Mucosa of gallbladder (tissue), 1 donor: ENCODE measurements at places on chromosomes 4 and X. TPM values are rescaled to one million over a fixed set of nuclear protein-coding genes. Genes with fewer than 3 reads are reported as not detected.

- no peak for DNase-seq
Measured at GRCh38 chr4:174173360-174173759, 110.1 kb downstream of the FBXO8 start.

TRPC3 gene
- 14.1 TPM for total RNA-seq

DNA sequence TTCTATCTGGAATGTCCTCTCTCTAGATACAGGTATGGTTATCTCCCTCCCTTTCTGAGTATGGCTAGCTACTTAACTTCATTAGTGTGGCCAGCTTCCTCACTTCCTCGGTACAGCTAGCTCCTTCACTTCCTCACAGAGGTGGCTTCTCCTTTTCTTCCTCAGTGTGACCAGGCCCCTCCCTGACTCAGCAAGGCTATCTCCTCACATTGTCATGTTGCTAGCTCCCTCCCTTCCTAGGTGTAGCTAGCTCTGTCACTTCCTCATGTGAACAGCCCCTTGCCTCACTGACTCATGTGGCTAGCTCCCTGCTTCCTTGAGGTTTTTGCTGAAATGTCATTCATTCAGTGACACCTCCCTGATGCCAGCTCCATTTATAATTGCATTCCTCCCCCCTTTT, 67.3 kb upstream of the DDIT4L start:
- DNase-seq, result no peak

DNA sequence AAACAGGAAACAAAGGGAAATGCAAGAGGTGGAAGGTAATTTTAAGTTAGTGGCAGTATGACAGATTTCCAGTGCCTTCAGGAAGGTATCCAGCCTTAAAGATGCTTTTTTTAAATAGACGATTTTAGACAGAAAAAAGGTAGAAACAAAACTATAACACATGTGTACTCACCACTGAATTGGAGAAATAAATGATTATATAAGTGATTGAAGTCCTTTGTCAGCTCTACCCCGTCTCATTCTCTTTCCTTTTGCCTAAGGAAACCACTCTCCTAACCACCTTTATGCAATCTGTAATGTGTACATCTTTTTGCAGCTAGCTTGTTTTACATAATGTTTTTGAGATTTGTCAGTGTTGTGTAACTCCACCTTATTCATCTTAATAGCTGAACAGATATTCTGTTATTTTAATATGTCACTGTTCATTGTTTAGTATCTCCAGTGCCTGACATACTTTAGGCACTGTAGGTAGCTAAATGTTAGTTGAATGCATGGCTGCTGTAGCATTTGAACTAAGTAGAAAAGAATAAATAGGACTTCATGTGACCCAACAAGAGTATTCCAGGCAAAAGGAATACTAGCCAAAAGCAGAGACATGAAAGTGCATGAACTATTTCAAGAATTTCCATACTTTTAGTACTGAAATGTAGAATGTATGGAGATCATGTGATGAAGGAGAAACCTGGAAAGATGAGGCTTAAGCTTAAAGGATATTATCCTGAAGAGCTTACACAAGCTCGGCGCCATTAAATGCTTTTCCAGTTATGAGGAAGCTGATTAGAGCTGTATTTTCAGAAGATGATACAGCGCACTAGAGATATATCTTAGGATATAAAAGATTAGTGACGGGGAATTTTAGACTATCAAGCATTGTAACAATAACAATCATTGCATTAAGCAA, 865 bp downstream of the FAM200B start:
- DNase-seq, result no peak

DNA sequence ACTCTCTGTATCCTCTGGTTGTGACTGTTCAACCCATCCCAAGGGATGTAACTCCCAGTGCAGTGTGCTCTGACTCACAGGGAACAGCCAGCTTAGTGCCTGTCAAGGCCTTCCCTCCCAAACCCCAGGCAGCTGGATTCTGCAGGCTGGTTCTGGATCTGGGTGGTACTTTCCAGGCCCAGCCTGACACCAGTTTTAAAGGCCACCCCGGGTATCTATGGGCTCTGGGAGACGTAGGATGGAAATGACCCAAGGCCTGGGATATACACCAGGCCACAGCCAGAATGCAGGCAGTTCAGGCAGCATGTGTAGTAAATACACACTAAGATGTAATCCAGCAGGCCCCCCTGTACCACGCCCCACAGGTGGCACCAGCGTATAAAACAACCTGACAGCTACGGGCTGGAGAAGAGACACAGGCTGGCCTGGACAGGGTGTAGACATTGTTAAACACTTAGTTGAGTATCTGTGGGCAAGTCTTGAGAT, 64.2 kb downstream of the SPINK2 start:
- peak; percentile 10 for DNase-seq

DNA sequence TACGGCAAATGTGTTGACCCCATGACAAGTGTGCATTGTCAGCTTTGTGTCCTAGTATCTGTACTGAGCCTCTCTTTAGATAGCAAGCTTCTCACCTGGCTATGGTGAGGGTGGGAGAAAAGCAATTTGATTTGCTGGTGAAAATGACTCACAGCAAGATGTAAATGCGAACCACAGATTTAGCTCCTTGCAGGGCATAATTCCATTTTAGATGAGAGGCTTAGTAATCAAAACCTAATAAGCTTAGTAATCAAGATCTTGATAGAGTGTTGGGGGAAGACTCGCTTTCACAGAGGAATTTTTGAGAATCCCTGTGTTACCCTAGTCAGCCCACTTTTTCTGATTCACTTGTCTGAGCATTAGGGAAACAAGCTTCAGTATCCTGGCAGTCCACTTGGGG, 7.7 kb upstream of the OCIAD2 start:
- no peak for DNase-seq

DNA sequence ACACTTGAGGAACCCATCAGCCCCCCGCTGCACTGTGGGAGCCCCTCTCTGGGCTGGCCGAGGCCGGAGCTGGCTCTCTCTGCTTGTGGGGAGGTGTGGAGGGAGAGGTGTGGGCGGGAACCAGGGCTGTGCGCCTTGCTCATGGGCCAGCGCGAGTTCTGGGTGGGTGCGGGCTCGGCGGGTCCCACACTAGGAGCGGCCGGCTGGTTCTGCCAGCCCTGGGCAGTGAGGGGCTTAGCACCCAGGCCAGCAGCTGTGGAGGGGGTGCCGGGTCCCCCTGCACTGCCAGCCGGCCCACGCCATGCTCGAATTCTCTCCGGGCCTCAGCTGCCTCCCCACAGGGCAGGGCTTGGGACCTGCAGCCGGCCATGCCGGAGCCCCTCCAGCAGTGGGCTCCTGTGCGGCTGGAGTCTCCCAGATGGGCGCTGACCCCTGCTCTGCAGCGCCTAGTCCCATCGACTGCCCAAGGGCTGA, 430.2 kb downstream of the FAT4 start:
- DNase-seq, result no peak
